T-helper 17 cell (primary cell): ENCODE measurements at places on chromosomes 6 and 20.
A peak's percentile ranks its signal among the peaks of the same experiment; 100 is the strongest.

GRCh38 chr6:14110001-14110818, 7.4 kb upstream of the CD83 start:
- H3K27me3 ChIP-seq: peaks cover 16% of the 10 kb centered on the region
- H3K27ac ChIP-seq: peak overlapping the region; percentile 84
- no peak for DNase-seq

DNA sequence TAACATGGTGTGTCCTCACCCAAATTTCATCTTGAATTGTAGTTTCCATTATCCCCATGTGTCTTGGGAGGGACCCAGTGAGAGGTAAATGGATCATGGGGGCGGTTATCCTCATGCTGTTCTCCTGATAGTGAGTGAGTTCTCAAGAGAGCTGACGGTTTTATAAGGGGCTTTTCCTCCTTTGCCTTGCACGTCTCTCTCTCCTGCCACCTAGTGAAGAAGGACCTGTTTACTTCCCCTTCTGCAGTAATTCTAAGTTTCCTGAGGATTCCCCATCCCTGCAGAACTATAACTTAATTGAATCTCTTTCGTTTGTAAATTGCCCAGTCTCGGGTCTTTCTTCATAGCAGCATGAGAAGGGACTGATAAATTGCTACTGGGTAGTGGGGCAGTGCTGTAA, 789.3 kb downstream of the FRK start:
- no peaks in the 10 kb centered on the region for H3K27me3 ChIP-seq
- H3K36me3 ChIP-seq: no peaks in the 10 kb centered on the region
- H3K4me1 ChIP-seq: no peaks in the 10 kb centered on the region
- H3K27ac ChIP-seq: no peak overlapping the region
- no peak for DNase-seq
- H3K4me3 ChIP-seq: no peak overlapping the region

GRCh38 chr6:118382126-118382525, 166.0 kb upstream of the PLN start:
- H3K27me3 ChIP-seq: no peaks in the 10 kb centered on the region
- no peak overlapping the region for H3K27ac ChIP-seq
- H3K4me1 ChIP-seq: no peaks in the 10 kb centered on the region
- H3K36me3 ChIP-seq: no peaks in the 10 kb centered on the region

DNA sequence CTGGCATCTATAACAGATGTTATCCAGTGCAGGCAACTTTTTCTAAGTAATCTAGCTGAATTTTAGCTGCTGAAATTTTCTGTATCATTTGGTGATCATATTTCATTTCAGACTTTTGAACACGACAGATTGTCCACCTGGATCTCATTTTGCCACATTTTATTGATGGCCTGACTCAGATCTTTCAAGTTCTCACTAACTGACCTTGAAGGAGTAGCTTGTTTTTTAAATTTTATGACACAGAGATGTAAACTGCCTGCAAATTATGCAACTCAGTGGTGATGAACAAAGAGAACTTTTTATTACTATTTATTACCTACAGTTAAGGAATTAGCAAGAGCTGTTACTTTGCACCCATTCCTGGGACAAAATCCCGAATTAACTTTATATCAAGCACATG, 366.4 kb downstream of the PAX1 start:
- DNase-seq: no peak
- H3K36me3 ChIP-seq: no peaks in the 10 kb centered on the region
- no peak overlapping the region for H3K27ac ChIP-seq
- no peaks in the 10 kb centered on the region for H3K4me1 ChIP-seq
- no peak overlapping the region for H3K4me3 ChIP-seq

DNA sequence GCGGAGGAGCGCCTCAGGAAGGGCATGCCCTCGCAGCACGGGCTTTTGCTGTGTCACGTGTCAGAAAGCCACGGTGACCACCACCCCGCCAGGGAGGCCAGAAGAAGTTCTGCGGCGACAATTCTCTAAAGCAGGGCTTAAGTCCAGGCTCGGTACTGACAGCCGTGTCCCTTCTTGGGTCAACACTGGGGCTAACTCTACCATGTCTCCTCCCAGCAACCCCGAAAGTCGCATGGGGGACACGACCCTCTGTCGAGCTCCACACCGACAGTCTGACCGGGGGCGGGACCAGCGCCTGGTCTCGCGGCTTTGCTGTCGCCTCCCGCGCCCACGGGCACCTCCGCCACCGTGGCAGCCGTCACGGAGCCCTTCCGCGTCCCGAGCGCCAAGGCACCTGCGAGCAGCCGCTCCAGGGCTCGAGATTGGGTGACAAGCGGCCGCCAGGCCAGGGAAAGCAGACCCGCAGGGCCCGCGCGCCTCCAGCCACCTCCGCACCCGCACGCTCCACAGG, 534 bp downstream of the NANP start:
- peak overlapping the region; percentile 96 for H3K27ac ChIP-seq
- H3K4me3 ChIP-seq: peak overlapping the region; percentile 92

DNA sequence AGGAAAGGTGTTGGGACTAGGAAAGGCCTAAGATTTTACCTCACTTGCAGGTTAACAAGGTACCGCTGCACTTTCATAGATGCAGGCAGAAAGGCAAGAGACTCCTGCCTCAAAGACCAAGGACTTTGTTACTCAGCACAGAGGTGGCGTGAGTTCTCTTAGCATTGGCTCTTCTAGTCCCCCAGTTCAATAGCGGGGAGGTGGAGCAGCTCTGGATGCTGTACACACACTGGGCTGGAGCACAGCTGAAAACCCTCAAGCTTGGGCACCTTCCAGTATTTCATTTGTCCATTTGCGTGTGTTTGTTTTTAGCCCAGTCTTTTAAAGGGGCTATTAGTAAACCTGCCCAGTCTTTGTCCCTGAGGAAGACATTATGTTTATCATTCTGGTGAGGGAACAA, 345.2 kb downstream of the FARS2 start:
- DNase-seq: no peak
- peaks cover 2% of the 10 kb centered on the region for H3K4me1 ChIP-seq
- H3K27me3 ChIP-seq: no peaks in the 10 kb centered on the region
- H3K36me3 ChIP-seq: peaks cover 5% of the 10 kb centered on the region
- no peak overlapping the region for H3K4me3 ChIP-seq
- H3K27ac ChIP-seq: no peak overlapping the region

DNA sequence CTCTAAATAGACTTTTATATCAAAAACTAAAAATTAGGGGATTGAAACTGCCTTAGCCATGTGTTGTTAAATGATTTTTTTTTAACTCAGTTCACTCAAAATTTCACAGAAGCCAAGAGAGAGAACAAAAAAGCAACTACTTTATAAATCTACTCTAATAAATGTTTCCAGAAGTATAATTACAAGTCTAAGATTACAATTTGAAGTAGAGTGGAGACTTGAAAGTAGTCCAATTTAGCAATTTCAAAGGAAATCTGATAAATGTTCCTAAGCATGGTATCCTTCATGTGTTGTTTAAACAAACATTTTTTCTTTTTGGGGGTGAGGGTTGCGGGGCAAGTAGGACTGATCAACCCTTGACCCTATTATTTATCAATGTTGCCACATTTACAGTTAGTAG, 72.6 kb downstream of the PHIP start:
- no peaks in the 10 kb centered on the region for H3K27me3 ChIP-seq
- peak overlapping the region; percentile 14 for H3K27ac ChIP-seq
- DNase-seq: no peak
- H3K36me3 ChIP-seq: peaks cover 9% of the 10 kb centered on the region
- peaks cover 16% of the 10 kb centered on the region for H3K4me1 ChIP-seq

- DNase-seq: no peak
- no peak overlapping the region for H3K4me3 ChIP-seq
- H3K27me3 ChIP-seq: no peaks in the 10 kb centered on the region
- H3K27ac ChIP-seq: peak overlapping the region; percentile 39
- H3K36me3 ChIP-seq: peaks cover 3% of the 10 kb centered on the region
Measured at GRCh38 chr6:139344186-139344963, 30.1 kb downstream of the CITED2 start.

- H3K27ac ChIP-seq: no peak overlapping the region
- H3K27me3 ChIP-seq: no peaks in the 10 kb centered on the region
- peaks cover 7% of the 10 kb centered on the region for H3K4me1 ChIP-seq
- peaks cover 20% of the 10 kb centered on the region for H3K36me3 ChIP-seq
- no peak overlapping the region for H3K4me3 ChIP-seq
Measured at GRCh38 chr6:152241013-152241766, 396.0 kb downstream of the SYNE1 start.

- peaks cover 30% of the 10 kb centered on the region for H3K27me3 ChIP-seq
- H3K36me3 ChIP-seq: no peaks in the 10 kb centered on the region
- no peak overlapping the region for H3K27ac ChIP-seq
Measured at GRCh38 chr6:150588888-150589499, 10.7 kb upstream of the PLEKHG1 start.

- H3K27me3 ChIP-seq: peaks cover 22% of the 10 kb centered on the region
- H3K27ac ChIP-seq: no peak overlapping the region
- peaks cover 3% of the 10 kb centered on the region for H3K4me1 ChIP-seq
- DNase-seq: no peak
Measured at GRCh38 chr20:50670126-50670862, 21.0 kb downstream of the RIPOR3 start.

DNA sequence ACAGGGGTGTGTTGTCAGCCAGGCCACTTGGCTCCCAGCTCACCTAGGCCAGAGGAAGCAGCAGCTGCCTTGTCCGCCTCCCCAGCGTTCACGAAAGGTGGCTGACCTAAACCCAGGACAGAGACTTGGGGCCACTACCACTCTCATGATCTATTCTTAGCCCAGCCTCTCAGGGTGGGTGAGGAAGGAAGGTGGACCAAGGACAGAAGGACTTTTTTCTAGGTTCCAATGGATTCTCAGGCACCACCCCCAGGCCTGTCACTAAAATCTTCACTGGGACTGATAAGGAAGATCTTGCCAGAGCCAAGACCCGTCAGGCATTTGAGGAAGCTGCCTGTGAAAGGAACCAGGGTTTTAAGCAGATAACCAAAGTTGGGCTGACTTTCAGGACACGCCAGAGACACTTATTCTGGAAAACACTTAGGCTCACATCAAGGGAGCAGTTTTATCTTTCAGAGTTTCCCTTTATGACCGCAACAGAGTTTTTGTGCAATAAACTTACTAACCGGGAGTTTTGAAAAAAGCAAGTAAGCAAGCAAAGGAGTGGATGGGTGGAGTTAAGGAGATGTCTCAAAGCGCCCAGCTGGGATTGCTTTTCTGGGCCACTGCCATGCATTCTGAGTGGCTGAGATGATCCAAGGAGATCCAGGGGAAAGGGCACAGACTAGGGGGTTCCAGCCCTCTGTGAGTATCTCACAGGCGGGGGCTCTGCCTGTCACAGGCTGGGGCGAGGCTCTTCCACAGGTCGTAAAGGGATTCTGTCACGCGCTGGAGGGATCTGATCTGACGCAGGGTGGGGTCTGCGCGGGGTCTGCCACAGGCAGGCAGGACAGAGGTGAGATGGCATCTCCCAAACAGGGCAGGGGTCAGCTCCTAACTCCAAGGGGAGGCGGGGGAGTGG, 989 bp downstream of the FITM2 start:
- no peak for DNase-seq
- H3K36me3 ChIP-seq: peaks cover 3% of the 10 kb centered on the region
- H3K27ac ChIP-seq: peak overlapping the region; percentile 89
- peaks cover 19% of the 10 kb centered on the region for H3K4me1 ChIP-seq
- H3K4me3 ChIP-seq: peak overlapping the region; percentile 96

DNA sequence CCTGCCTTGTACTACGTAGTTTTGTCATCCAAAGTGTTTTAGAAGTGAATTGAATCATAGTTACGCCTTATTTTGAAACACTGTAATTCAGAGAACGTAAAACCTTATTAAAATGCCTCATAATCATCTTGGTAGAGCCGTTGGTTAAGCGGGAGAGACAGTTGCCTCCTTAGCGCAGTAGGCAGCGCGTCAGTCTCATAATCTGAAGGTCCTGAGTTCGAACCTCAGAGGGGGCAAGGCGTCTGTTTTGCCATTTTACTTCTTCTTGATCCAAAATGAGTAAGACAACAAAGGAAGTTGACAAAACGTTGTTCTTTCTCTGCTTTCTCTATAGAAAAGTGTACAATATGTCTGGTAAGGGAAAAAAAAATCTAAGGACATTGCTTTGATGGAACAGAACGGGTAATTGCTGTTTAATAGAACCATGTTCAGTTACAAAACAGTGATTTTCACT, 20.7 kb upstream of the TRIM27 start:
- peak overlapping the region; percentile 95 for H3K27ac ChIP-seq
- no peaks in the 10 kb centered on the region for H3K27me3 ChIP-seq
- peaks cover 40% of the 10 kb centered on the region for H3K4me1 ChIP-seq
- peak overlapping the region; percentile 88 for H3K4me3 ChIP-seq

- H3K36me3 ChIP-seq: no peaks in the 10 kb centered on the region
- peaks cover 36% of the 10 kb centered on the region for H3K27me3 ChIP-seq
- H3K27ac ChIP-seq: peak overlapping the region; percentile 87
- H3K4me1 ChIP-seq: peaks cover 19% of the 10 kb centered on the region
Measured at GRCh38 chr6:6810727-6811126, 222.2 kb downstream of the LY86 start.

DNA sequence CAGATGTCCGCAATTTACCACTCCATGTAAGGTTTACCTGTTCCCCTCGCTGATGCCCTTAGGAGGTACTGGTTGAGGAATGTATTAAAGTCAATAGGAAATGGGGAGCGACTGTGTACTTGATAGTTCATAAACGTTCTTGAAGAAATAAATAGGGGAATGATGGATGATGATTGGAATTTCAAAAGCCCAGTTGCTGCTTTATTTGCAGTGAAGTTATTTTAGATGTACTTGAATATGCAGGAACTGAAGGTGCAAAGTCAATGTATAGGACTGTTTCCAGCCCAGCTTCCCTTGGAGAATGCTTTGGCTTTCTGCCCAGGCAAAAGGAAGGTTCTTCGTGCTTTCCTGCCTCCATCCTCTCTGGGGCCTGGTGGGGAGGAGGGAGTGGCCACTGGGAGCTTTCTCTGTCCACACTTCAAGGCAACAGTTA, 19.8 kb downstream of the ADGRF5 start:
- no peaks in the 10 kb centered on the region for H3K4me1 ChIP-seq
- peaks cover 41% of the 10 kb centered on the region for H3K27me3 ChIP-seq
- no peak for DNase-seq
- H3K36me3 ChIP-seq: no peaks in the 10 kb centered on the region
- no peak overlapping the region for H3K4me3 ChIP-seq
- H3K27ac ChIP-seq: no peak overlapping the region

- no peak overlapping the region for H3K4me3 ChIP-seq
- DNase-seq: no peak
- H3K4me1 ChIP-seq: no peaks in the 10 kb centered on the region
- no peak overlapping the region for H3K27ac ChIP-seq
- H3K36me3 ChIP-seq: no peaks in the 10 kb centered on the region
Measured at GRCh38 chr6:76942203-76942966, 520.9 kb downstream of the HTR1B start.

DNA sequence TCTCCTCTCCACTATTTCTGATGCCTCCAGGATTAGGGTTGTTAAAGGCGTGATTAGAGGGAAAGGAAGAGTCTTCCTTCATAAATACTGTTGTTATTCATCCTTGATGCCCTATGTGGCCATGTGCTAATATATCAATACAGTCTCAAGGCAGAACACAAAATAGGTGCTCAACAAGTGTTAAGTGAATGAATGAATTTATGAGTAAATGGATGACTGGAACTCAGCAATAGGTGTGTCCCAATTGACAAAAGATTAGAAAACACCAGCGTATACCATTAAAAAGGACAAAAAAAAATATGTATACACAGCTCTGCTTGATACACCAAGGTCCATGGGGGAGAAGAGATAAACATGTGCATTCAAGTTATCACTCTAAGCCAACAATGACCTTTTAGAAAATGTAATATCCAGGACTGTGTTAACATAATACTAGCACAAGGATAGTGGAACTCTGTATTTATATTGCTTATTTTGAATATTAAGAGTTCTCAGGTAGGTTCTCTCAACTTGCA, 171.2 kb upstream of the MYLIP start:
- no peak for DNase-seq
- H3K36me3 ChIP-seq: no peaks in the 10 kb centered on the region
